ENCODE measurements at places on chromosomes 7 and 10.

- DNase-seq: no peak
These were observed 1077.1 kb upstream of the C7orf33 start for GRCh38 chr7:147513451-147513850.

DNA sequence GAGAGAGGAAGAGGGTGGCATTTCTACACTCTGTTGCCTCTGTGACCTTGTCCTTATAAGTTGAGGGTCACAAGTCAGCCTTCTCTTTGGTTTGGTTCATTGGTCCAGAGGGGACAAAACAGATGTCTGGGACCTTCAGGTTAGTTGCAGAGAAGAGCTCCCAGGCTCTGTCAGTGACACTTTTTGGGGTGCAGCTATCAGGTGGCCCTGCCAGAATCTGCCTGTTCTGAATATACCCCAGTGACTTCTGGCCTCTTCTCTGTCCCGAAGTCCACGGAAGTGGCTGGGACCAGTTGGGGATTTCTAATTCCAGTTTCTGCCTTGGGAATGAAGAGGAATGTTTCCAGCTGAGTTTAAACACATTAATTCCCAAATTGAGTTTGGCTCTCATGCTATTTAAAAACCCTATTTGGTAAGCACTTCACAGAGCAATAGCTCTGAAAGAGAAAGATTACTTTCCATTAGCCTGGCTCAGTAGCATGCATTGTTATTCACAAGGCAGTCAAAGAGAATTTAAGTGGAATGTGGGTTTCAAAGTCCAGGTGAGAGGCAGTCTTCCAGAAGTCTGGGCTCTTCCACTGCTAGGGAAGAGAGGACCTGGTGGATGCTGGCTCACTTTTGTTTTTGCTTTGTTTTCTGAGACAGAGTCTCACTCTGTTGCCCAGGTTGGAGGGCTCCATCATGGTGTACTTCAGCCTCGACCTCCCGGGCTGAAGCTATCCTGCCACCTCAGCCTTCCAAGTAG is 237.8 kb upstream of the GALNT17 start:
- no peak for DNase-seq

DNA sequence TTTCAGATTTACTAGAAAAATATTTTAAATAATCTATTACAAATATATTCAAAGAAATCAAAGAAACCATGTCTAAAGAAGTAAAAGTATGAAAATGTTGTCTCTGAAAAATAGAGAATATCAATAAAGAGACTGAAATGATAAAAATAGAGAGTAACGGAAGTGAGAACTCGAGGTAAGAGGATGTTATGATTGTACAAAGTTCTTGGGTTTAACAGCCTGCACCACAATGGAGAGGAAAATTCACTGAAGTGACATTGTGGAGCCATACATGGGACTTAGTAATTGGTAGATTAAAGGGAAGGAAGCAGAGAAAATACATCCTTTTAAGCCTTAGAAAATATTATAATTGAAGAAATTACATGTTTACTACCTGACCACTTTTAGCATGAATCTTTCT is 77.9 kb downstream of the THSD7A start:
- DNase-seq: no peak

- DNase-seq: no peak
These were observed 80.9 kb downstream of the DIP2C start for GRCh38 chr10:608331-609261.

GRCh38 chr10:92712016-92712889 is 22.5 kb downstream of the HHEX start:
- peak; percentile 47 for DNase-seq

DNA sequence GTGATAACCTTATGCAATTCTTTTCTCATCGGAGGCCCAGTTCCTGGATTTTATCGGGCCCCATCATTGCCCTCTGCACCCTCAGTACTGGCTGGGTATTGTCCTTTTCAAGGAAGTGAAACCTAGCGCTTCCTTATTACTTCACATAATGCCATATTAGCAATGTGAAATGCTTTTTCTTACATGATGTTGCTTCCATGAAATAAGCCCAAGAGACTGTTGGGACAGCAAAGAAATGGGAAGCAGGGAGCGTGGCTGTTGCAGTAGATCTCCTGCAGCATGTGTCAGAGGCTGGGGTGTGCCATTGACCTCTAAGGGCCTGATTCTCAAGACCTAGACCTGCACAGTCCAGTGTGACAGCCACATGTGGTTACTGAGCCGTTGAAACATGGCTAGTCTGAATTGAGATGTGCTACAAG is 8.1 kb downstream of the CHN2 start:
- DNase-seq: no peak

All from astrocyte of the cerebellum (primary cell).